Glutamatergic neuron (in vitro differentiated cells): ENCODE measurements at places on chromosomes 5 and 9.

GRCh38 chr5:1401536-1402138 is 43.6 kb downstream of the SLC6A3 start:
- H3K4me1 ChIP-seq = peaks cover 7% of the 10 kb centered on the region
- H3K27me3 ChIP-seq = peaks cover 10% of the 10 kb centered on the region
- H3K36me3 ChIP-seq = peaks cover 20% of the 10 kb centered on the region
- no peak overlapping the region for H3K27ac ChIP-seq

- H3K4me1 ChIP-seq = no peaks in the 10 kb centered on the region
- H3K36me3 ChIP-seq = peaks cover 5% of the 10 kb centered on the region
- H3K4me3 ChIP-seq = no peak overlapping the region
- no peak for DNase-seq
- H3K27ac ChIP-seq = no peak overlapping the region
Measured at GRCh38 chr9:96883922-96884321, 29.6 kb upstream of the ZNF782 start.

DNA sequence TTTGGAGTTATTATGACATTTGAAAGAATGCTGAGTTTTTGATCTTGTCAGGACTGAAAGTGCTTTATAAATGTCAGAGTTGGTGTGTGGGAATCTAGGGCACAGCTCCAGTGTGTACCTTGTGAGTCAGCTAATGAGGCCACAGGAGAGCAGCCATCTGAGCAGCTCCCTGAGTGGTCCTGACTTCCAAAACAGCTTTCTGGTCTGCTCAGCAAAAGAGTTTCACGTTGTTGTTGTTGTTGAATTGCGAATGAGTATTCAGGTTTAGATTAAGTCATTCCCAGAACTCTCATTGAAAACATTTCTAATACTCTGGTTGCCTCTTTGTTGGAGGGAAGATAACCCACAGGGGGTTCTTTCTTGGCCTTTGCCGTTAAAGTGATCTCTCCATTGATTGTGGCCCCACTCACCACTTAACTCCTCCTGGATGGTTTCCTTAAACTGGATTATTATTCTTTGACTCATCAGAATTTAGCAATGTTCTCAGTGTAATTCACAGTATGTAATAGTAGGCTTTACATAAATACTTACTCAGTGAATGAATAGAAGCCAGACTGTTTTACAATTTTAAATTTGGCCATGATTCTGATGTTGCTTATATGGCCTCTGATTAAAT is 125.1 kb upstream of the SGCD start:
- no peak for DNase-seq
- H3K27me3 ChIP-seq = no peaks in the 10 kb centered on the region
- H3K27ac ChIP-seq = no peak overlapping the region
- no peak overlapping the region for H3K4me3 ChIP-seq
- H3K36me3 ChIP-seq = no peaks in the 10 kb centered on the region

DNA sequence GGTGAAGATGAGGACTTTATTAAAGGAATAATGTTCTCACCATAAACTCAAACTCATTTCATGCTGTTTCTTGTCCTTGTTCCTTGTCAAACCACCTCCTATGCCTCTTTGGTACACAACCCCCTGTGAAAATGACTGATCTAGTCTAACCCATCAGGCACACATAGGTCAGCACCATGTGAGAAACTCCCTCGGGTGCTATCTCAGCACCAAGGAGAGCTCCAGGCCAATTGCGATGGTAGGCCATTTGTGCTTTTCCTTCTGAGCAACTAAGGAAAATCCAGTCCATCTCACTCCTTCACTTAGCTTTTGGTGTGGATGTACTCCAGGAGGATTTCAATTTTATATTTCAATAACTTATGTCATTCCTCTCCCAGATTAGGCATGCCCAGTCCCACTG is 199.8 kb downstream of the ZNF608 start:
- no peaks in the 10 kb centered on the region for H3K36me3 ChIP-seq
- no peaks in the 10 kb centered on the region for H3K27me3 ChIP-seq
- H3K27ac ChIP-seq = peak overlapping the region; percentile 46
- DNase-seq = no peak
- H3K4me3 ChIP-seq = peak overlapping the region; percentile 17

GRCh38 chr5:53649352-53649751 is 88.9 kb downstream of the NDUFS4 start:
- H3K36me3 ChIP-seq = peaks cover 12% of the 10 kb centered on the region
- no peak overlapping the region for H3K27ac ChIP-seq
- no peak overlapping the region for H3K4me3 ChIP-seq
- H3K27me3 ChIP-seq = no peaks in the 10 kb centered on the region

DNA sequence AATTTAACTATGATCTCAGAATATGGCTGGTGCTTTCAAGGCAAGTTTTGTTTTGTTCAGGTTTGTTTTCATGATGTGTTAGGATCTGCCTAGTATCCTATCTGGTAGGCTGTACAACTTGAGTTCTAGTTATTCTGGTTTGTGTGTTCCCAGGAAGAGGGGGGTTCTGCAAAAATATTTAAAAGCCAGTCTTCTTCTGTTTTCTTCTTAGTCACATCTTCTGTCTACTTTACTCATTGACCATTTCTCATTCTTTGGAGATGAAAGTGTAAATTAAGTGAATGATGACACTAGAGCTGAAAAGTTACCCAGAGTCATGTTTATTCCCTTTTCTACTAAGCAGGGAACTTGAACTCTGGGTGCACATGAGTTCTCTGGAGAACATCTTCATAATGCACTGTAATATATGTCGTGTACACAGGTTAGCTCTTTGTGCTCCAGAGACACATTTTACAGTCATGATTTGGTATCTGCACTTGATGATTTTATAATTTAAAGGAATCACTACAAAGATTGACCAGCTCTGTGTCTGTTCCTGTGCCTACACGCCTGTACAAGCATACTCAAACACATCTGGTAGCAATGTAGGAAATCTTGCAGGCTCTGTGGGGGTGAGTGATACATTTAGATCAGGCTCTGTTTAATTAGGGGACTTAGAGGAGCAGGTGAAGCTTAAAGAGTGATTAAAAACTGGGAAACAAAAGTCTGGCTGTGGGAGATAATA is 5.0 kb downstream of the SMAD5 start:
- H3K4me1 ChIP-seq = peaks cover 17% of the 10 kb centered on the region
- no peaks in the 10 kb centered on the region for H3K36me3 ChIP-seq
- peaks cover 5% of the 10 kb centered on the region for H3K27me3 ChIP-seq
- H3K4me3 ChIP-seq = no peak overlapping the region

GRCh38 chr5:16178745-16179372 is 732 bp downstream of the MARCHF11 start:
- no peaks in the 10 kb centered on the region for H3K36me3 ChIP-seq
- H3K27ac ChIP-seq = no peak overlapping the region

- no peak overlapping the region for H3K27ac ChIP-seq
- DNase-seq = no peak
- H3K4me1 ChIP-seq = peaks cover 2% of the 10 kb centered on the region
Measured at GRCh38 chr5:120454094-120454798, 9.9 kb upstream of the PRR16 start.

DNA sequence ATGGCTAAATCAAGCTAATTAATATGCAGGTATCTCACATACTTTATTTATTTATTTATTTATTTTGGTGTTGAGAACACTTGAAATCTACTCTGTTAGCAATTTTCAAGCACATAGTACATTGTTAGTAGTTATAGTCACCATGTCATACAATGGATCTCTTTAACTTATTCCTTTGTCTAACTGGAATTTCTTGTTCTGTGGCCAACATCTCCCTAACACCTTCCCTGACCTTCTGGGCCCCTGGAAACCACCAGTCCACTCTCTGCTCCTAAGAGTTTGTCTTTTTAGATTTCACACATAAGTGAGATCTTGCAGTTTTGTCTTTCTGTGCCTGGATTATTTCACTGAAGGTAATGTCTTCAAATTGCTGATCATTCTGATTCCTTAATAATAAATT is 229.1 kb downstream of the SEMA5A start:
- no peaks in the 10 kb centered on the region for H3K36me3 ChIP-seq
- no peak overlapping the region for H3K27ac ChIP-seq
- H3K27me3 ChIP-seq = peaks cover 2% of the 10 kb centered on the region
- DNase-seq = no peak
- H3K4me3 ChIP-seq = no peak overlapping the region
